Hippocampal formation (tissue), 2 donors: ENCODE measurements at places on chromosomes 4 and X.

GRCh38 chr4:77921701-77922100 is 59.1 kb downstream of the MRPL1 start:
- DNase-seq = no peak

GRCh38 chr4:184324939-184325477 is 107.3 kb upstream of the ENPP6 start:
- DNase-seq = no peak

GRCh38 chr4:169315530-169316343 is 45.0 kb upstream of the SH3RF1 start:
- peak; percentile 5 for DNase-seq

DNA sequence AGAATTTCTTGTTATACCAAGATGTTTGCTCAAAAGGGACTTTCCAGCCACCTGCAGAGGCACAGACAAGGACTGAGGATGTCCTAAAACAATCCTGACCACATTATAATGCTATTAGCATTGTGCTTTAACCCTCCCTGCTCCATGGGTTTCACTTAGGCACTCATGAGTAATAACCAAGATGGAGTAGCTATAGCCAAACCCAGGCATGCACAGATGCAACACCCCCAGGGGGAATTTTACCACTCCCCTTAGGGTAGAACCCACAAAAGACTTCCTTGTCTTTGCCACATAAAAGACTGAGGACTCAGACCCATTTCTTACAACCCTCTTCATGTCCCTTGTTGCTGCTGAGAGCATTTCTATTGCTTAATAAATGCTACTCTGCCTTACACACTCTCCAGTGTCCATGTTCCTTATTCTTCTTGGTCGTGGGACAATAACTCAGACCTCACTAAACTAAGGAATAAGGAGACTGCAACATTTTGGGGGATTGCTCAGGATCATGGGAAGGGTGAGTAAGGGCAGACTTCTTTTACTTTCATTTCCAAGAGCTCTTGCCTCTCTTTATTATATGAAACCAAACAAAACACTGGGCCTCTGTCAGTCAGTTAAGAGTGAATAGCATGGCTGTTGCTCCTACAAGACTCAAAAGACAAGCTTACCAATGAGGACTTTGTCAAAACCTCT is 103.5 kb downstream of the TECRL start:
- no peak for DNase-seq

GRCh38 chr4:22504922-22505321 is 10.9 kb downstream of the ADGRA3 start:
- DNase-seq = no peak

GRCh38 chrX:134676436-134676835 is 18.2 kb upstream of the PLAC1 start:
- no peak for DNase-seq

DNA sequence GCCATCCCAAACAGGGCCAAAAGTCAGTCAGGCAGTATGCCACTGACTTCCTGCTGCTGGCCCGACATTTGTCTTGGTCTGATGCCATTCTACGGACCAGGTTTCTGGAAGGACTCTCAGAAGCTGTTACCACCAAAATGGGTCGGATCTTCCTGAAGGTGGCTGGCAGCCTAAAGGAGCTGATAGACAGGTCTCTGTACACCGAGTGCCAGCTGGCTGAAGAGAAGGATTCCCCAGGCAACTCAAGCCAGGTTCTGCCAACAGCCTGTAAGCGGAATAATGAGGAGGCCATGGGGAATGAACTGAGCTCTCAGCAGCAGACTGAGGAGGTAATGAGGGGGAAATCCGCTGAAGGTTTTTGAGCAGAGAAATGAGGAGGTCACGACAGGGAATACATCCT is 95.7 kb downstream of the RTL9 start:
- peak; percentile 11 for DNase-seq

GRCh38 chrX:138229718-138230117 is 481.8 kb downstream of the FGF13 start:
- no peak for DNase-seq

GRCh38 chrX:123993904-123994635 is 32.6 kb downstream of the STAG2 start:
- no peak for DNase-seq

GRCh38 chr4:15100994-15101695 is 98.9 kb downstream of the CPEB2 start:
- DNase-seq = peak; percentile 53

- DNase-seq = no peak
These were observed 149.7 kb downstream of the RRAGB start for GRCh38 chrX:55867181-55867651.
